Stimulated activated CD4-positive, alpha-beta T cell treated with anti-CD3 and anti-CD28 coated beads, Interleukin-1b, Interleukin-23, amount 100 ng/mL, for 24 hours (primary cell): ENCODE measurements at places on chromosomes 6 and 20.

DNA sequence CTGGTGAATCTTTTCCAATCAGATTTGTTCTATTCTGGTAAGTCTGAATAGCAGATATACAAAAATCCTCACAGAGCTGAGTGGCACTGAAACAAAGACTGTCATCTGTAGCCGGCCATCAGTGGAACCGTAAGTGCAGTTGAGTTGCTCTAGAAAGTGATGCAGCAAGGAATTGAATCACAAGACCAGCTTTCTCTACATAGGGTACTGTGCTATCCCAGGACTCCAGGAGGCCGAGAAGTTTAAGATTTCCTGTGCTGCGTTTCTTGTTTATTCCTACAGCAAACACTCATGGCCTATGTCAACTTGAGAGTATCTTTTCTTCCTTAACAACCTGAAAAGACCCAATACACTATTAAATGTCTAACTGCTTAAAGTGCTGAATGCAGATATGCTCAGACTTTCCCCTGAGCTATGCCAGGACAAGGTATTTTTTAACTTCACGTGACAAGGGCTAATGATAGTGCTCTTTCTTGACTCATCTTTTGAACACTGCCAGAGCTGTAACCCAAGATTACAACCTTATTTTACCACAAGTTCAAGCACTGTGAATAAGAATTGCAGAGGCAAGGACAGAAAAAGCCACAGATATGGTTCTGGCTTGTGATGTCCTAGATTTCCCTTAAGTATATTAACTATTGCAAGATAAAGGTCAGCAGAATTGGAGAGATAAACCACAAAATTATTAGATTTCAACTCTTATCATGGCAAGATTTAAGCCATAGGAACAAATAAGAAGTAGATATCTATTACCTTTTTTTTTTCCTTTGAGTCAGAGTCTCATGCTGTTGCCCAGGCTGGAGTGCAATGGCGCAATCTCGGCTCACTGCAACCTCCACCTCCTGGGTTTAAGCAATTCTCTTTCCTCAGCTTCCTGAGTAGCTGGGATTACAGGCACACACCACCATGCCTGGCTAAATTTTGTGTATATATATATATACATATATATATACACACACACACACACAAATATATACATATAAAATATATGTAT, 71.6 kb downstream of the GJA1 start:
- no peak for DNase-seq

DNA sequence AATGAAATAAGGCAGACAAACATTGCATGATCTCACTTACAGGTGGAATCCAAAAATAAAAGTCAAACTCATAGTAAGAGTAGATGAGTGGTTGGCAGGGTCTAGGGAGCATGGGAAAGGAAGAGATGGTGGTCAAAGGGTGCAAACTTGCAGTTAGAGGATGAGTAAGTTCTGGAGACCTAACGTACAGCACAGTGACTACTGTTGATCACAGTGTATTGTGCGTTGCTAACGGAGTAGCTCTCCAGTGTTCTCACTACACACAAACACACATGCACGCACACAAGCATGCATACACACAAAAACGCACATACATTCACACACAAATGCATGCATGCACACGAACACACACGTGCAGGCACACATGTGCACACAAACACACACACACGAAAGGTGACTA, 54.9 kb downstream of the LY86 start:
- DNase-seq, result no peak

- DNase-seq, result peak; percentile 56
These were observed 789 bp downstream of the CCND3 start for GRCh38 chr6:41940759-41941279.

DNA sequence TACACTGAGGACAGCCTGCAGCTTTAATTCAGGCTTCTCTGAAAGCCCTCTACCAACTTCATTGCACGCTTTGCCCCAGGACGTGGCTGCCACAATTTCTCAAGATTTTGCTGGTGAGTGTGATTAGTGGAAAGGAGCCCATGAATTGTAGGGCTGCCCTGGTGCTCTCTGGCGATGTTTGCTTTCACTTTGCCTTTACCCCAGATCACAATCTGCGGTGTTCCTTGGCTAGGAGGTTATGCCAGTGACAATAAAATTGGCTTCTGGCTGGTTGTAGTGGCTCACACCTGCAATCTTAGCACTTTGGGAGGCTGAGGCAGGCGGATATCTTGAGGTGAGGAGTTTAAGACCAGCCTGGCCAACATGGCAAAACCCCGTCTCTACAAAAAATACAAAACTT, 139.3 kb downstream of the FOXC1 start:
- DNase-seq, result no peak

GRCh38 chr6:20458027-20458894, 56.6 kb downstream of the E2F3 start:
- DNase-seq, result no peak

DNA sequence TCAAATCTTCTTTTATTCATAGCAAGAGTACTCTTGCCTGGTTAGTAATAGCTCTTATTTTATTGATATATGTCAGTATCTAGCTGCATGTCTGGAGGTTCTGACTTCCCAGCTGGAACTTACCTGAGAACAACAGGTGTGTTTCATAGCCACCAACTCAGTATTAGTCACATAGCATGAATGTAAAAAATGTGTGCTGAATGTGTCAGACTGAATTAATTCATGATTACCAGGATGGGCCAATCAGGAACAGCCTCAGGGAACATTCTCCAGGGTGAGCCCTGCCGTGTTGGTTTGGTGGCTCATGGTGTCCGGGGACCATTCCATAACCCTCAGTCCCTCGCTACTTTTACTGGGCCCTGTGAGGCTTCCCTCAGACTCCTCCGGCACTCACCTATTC, 99.7 kb downstream of the TULP4 start:
- DNase-seq, result no peak

DNA sequence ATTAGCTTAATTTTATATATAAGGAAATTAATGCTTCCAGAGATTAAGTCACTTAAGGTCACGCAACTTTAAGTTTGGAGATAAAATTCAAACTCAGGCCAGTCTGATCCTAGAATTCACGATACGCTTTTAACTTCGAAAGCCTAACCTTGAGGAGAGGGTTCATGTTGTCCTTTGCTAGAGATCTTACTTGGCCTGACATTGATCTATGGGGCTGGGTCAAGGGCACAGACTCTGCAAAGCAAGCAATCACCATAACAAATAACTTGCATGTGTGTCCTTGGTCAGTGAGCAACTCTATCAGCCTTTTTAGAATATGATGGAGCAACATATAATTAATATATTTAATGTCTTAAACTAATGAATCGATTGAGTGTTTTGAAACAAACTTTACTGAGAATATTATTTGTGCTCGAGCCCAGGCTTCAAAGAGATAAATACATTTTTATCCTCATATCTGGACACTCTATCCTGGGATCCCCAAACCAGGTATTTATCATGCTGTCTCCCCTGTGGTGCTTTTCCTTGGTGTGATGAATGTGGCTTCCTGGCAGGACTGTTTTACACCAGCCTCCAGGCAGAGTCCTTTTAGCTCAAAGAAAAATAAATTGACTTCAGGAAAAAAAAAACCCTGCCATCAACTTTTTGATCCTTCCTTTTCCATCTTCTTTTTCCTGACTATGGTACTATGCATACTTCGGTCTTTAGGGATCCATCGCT, 29.1 kb downstream of the RPS12 start:
- no peak for DNase-seq

DNA sequence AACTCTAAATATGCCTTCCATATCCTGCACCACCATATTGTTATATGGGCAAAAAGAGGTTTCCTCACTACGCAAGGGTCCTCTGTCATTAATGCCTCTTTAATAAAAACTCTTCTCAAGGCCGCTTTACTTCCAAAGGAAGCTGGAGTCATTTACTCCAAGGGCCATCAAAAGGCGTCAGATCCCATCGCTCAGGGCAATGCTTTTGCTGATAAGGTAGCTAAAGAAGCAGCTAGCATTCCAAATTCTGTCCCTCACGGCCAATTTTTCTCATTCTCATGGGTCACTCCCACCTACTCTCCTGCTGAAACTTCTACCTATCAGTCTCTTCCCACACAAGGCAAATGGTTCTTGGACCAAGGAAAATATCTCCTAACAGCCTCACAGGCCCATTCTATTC, 30.3 kb upstream of the ZBTB22 start:
- DNase-seq, result no peak

- no peak for DNase-seq
These were observed at the start of gene SEMG1 for GRCh38 chr20:45206725-45207124. Gene SEMG1, plus strand, starts transcription at chr20:45207033. Its CDS starts 21 bp downstream, at chr20:45207054.

GRCh38 chr6:6751619-6752023, 163.1 kb downstream of the LY86 start:
- DNase-seq, result no peak

GRCh38 chr6:131122516-131122915, 12.8 kb upstream of the AKAP7 start:
- no peak for DNase-seq

DNA sequence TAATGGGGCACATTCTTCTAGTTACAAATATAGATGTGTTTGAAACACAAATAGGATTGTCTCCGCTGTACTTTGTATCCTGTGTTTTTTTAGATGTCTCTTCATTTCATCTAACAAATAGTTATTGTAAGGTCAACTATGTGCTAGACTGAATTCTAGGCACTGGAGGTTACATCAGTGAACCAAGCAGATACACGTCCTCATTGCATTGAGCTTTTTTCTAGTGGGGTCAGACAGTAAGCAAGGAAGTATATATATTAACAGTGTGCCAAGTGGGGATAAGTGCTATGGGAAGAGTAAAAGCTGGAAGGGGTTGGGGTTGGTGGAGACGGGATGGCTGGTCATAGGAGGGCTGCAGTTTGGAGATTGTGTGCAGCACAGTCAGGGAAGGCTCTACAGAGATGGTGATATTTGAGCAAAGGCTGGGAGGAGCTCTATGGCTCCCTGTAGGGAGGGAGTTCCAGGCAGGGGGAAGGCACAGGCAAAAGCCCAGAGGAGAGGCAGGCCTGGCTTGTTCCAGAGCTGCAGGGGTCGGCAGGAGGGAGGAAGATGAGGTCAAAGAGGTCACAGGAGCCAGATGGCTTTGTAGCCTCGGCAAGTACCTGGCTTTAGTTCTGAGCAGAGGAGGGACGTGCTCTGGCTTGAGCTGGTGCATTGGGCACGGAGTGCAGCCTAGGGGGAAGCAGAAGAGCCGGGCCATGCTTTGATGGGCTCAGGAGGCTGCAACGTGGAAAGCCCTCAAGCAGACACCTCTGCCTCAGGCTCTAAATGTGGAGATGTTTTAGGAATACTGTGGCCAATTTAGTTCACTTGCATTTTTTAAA, 152.3 kb downstream of the ZDHHC14 start:
- no peak for DNase-seq

DNA sequence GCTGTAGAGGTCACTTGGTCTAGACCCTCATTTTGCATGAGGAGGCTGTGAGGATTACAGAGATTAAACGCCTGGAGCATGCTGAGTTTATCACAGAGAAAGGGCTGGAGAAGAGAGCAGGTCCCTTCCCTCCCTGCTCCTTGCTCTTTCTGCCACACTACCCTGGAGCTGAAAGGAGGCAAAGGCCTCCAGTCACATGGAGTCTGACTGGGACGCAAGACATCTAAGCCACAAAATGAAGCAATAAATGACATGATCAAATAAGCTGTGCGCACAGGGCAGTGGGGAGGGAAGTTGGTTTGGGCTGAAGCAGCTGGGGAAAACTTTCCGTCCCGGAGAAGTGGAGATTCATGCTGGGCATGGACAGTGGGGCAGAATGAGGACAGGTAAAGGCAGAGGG, 33.3 kb downstream of the ATXN1 start:
- no peak for DNase-seq

DNA sequence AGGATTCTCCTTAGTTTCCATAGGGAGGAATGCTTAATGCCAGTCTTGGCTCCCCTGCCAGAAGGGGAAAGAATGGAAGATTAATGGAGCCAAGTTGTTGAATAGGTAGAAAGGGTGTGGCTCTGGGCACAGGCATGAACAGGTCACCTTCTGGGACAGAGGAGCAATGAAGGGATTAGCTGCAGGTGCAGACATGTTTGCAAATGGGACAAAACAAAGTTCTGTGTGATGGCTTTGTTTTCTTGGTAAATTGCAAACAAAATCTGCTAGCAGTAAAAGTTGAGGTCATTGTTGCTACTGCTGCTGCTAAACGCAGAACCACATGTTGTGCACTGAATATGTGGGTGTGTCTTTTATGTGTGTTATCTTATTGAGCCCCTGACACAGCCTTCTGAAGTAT, 93.3 kb downstream of the PERP start:
- DNase-seq, result no peak

DNA sequence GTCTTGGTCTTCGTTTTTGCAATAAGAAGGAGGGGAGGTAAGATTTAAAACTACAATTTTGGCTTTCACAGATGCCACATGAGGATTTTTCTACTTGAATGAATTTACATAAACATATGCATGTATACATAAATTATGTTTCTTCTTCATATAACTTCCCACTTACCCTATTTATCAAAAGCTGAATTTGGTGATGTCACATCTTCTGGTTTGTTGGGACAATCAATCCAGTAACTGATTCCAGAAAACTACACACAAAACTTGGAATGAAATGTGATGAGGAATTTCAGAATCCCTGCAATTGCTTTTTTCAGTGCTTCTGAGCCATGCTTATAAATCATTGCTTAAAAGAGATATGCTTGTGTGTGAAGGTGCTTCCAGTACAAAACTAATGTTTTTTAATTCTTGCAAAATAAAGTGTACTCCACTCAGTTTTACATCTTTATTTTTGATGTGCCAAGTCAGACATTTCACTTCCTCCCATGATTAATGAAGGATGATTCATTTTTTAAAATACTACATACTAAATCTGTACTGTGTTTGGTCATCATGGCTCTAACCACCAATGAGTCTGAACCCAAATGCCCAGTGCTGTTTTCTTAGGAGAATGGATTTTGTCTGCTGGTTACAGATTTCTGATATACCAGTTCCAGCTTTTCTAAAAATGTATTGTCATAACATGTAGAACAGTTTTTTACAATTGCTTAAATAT, 32.1 kb upstream of the RIN2 start:
- DNase-seq, result no peak

GRCh38 chr6:47234266-47234933, 75.3 kb downstream of the TNFRSF21 start:
- DNase-seq, result no peak

GRCh38 chr6:111817451-111818120, 55.7 kb downstream of the FYN start:
- no peak for DNase-seq

- DNase-seq, result no peak
These were observed 60.7 kb downstream of the DTNBP1 start for GRCh38 chr6:15602154-15602553.

GRCh38 chr6:154154389-154154967, 115.4 kb downstream of the OPRM1 start:
- DNase-seq, result peak; percentile 46
